Activated naive CD4-positive, alpha-beta T cell treated with anti-CD3 and anti-CD28 coated beads for 36 hours (primary cell): ENCODE measurements at places on chromosomes 2 and 18. TPM values are rescaled to one million over a fixed set of nuclear protein-coding genes. Genes with fewer than 3 reads are reported as not detected.

DNA sequence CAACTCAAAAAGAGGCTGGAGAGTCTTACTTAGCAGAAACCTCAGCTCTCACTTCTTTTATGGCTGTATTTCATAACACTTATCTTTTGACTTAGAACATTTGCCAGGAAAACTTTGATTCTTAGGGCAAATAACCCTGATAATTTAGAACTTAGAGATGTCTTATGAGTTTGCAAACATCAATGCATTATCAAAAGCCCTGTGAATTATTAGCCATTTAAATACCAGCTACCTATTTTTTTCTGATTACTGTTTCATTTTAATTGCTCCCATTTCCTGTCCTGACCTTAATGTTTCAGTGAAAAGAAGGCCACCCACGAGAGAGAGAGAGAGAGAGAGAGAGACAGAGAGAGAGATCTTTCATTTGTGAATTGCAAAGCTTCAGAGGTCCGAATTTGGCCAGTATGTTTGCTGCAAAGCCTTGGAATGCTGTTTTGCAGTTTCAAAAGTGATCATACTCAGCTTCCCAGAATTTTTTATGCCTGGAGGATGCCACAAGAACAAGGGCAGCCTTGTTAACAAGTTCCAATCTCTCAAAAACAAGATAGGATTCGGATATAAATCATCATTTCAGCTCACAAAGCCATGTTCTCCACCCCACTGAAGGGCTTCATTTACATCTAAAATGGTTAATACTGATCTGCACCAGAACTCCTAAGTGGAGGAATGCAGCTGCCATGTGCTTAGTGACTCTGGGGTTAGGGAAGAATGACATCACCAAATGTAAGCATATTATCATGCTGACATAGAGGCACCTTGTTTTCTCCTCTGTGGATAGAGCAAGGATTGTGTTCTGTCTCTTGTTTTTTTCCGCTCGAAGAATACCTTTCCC is 478.2 kb downstream of the ARHGAP15 start:
- no peak for DNase-seq

DNA sequence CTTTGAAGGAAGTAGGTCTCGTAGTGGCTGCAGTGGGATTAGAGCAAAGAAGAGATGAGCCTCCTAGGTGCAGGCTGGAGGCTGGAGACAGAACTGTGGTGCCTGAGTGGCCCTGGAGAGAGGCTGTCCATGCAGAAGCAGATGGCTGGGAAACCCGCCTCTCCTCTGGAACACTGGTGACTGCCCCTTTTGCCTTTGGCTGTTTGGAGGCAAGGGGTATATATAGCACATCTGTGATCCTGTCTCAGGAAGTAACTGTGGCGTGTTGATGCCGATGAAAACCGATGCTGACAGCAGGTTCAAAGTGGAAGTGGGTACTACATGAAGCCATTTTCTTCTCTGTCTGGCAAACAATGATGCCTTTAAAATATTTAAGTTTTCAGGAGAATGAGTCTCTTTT is 43.5 kb downstream of the SLC9A2 start:
- peak; percentile 18 for DNase-seq

GRCh38 chr18:39620551-39621168 is 2055.1 kb upstream of the CELF4 start:
- DNase-seq: no peak

DNA sequence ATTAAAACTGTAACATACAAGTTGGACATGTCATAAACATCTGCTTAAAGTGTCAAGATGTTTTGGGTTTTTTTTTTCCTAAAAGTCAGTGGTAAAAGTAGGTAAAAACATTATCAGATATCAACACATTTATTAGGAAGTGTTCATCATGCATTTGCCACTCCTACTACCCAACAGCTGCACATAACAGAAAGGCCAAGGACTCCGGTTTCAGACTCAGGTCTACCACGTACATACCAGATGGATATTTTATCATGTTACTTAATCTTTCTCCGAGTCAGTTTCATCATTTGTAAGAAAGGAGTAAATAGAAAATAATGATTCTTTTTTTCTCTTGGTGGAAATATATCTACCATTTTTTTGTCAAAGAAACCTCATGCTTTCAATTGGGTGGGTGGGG is 192.3 kb downstream of the UBE2E3 start:
- no peak for DNase-seq

DNA sequence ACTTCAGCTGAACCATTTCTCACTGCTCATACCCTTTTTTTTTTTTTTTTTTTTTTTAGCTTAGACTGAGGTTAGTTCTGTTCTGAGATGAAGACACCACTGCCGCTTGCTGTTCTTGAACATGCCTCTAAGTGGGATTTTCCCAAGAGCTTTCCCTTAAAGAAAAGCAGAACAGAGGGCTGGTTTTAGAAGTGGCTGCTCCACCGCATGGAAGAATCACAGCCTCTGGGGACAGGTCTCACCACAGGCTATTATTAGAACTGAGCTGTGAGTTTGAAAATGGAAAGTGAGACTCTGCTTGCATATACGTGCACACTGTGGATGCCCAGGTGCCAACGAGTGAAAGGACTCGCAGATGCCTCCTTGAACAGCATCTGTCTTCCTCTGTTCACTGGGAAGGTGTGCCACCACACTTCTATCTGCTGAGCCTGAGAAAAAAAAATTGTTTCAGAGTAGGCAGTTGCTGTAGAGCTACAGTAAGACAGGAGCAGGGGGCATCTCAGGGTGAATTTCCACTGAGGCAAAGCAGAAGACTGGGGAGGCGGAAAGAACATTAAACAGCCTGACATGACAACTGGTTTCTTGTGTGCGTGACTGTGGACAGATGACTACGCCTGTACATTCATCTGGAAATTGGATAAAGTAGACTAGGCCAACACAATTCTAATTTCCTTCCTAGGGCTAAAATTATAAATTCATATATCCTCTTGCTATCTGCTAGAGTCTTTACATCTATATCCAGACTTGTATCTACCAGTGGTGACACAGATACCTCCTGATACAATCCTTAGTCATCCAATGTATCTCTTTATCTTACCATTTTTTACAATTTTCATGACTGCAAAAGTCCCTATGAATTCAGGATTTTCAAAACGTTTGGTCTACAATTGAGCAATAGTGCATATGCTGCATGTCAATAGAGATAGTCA is 1045.7 kb upstream of the CELF4 start:
- DNase-seq: peak; percentile 63

DNA sequence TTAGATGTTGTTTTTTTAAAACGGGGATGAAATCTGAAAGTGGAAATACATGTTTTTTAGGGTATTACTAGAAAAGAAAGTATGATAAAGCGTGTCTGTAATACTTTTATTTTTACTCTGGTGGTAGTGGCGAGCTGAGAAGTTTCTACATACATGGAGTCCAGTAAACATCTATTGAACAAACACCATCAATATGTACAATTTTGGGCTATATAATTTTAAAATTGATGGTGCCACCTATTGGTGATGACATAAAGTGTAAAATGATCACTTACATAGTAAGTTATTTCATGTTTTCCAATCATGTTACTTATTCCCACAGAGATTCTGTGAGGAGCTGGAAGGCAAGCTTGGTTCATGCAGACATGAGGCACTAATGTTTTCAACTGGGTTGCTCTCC is 31.5 kb upstream of the NFE2L2 start:
- no peak for DNase-seq

GRCh38 chr2:121359716-121360565 is 74.9 kb upstream of the TFCP2L1 start:
- no peak for DNase-seq

- DNase-seq: no peak
Observed at GRCh38 chr2:20604951-20605381, 45.9 kb downstream of the HS1BP3 start.

DNA sequence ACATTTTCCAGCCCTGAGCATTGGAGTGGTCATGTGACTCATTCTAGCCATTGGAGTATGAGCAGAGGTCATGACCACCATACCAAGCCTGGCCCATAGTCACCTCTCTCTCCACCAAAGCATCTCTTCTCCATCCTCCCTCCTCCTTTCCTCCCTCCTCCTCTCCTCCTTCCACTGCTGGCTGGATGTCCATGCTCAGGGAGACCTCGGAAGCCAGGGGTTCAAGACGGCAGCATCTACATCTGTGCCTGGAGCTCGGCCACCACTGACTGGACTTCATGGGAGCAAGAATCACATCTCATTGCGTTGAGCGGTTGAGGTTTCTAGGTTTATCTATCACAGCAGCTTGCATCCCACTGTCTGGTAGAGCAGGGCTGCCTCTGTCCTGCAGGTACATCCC is 252.4 kb downstream of the NDUFA10 start:
- no peak for DNase-seq

- no peak for DNase-seq
Observed at GRCh38 chr2:127577208-127577475, 41.7 kb downstream of the MYO7B start.

GRCh38 chr2:47345590-47345924 is 57.4 kb upstream of the MSH2 start:
- no peak for DNase-seq

- DNase-seq: peak; percentile 51
Observed at GRCh38 chr2:61670591-61671501, 132.7 kb upstream of the XPO1 start.

DNA sequence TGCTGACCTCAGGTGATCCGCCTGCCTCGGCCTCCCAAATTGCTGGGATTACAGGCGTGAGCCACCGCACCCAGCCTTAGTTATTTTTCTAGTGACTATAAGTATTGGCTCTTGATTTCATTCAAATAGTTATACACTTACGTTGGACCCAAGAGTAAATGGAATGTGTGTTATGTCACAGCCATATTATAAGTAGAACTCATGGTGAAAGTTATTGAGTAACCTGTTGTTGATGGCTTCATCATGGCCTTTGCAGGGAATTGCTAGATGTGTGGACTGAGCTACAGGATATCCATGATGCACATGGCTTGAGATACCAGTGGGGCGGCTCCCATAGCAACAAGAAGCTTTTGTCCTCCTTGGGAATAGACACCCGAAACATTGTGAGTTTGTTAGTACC is 44.7 kb downstream of the AFTPH start:
- DNase-seq: no peak

The KIF5C gene
- total RNA-seq: 18.6 TPM

The SETBP1 gene
- total RNA-seq: 0.74 TPM

The RHBDD1 gene
- total RNA-seq: 43.3 TPM

The ASXL3 gene
- not detected for total RNA-seq

The G6PC2 gene
- total RNA-seq: not detected

The RAX gene
- not detected for total RNA-seq

The NYAP2 gene
- total RNA-seq: not detected

The UBR3 gene
- total RNA-seq: 13.6 TPM

The MYCN gene
- total RNA-seq: 0.19 TPM
